ENCODE measurements at places on chromosomes 13 and 19.

- no peak overlapping the region for H3K4me3 ChIP-seq
- no peaks in the 10 kb centered on the region for H3K4me1 ChIP-seq
- H3K27me3 ChIP-seq, result peaks cover 33% of the 10 kb centered on the region
- H3K36me3 ChIP-seq, result no peaks in the 10 kb centered on the region
- no peak for DNase-seq
These were observed 157.2 kb upstream of the OBI1 start for GRCh38 chr13:78816154-78816553.

- H3K36me3 ChIP-seq, result peaks cover 21% of the 10 kb centered on the region
- H3K27me3 ChIP-seq, result no peaks in the 10 kb centered on the region
- H3K4me1 ChIP-seq, result peaks cover 9% of the 10 kb centered on the region
- no peak for DNase-seq
These were observed 8.9 kb downstream of the KHSRP start for GRCh38 chr19:6415591-6416190.

GRCh38 chr13:29508876-29509252 is 86.6 kb downstream of the SLC7A1 start:
- H3K4me1 ChIP-seq, result peaks cover 12% of the 10 kb centered on the region
- DNase-seq, result no peak
- peaks cover 5% of the 10 kb centered on the region for H3K36me3 ChIP-seq
- no peak overlapping the region for H3K27ac ChIP-seq
- no peak overlapping the region for H3K4me3 ChIP-seq
- peaks cover 23% of the 10 kb centered on the region for H3K27me3 ChIP-seq

GRCh38 chr19:51771376-51772130 is 10.6 kb downstream of the FPR2 start:
- H3K36me3 ChIP-seq, result no peaks in the 10 kb centered on the region
- peaks cover 5% of the 10 kb centered on the region for H3K27me3 ChIP-seq
- no peak for DNase-seq
- H3K4me3 ChIP-seq, result no peak overlapping the region
- no peak overlapping the region for H3K27ac ChIP-seq
- H3K4me1 ChIP-seq, result no peaks in the 10 kb centered on the region

GRCh38 chr13:40784540-40784939 is 4.9 kb upstream of the SLC25A15 start:
- no peaks in the 10 kb centered on the region for H3K27me3 ChIP-seq
- H3K36me3 ChIP-seq, result no peaks in the 10 kb centered on the region
- H3K4me1 ChIP-seq, result peaks cover 2% of the 10 kb centered on the region
- no peak overlapping the region for H3K27ac ChIP-seq
- DNase-seq, result no peak
- no peak overlapping the region for H3K4me3 ChIP-seq

DNA sequence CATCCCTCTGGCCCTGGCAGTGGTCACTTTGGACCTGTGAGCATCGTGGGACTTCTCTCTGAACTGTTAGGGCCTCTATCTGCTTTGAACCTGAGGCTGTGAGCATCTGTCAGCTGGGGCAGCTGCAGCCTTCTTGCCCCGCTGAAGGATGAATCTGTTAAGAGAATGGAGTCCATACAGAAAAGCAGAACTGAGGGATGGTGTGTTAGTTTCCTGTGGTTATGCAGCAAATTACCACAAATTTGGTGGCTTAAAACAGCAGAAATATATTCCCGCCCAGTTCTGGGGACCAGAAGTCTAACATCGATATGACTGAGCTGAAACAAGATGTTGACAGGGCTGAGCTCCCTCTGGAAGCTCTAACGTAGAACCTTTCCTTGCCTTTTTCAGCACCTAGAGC is 1.6 kb upstream of the ZNF497 start:
- no peak for DNase-seq
- no peak overlapping the region for H3K27ac ChIP-seq
- peak overlapping the region; percentile 31 for H3K4me3 ChIP-seq

DNA sequence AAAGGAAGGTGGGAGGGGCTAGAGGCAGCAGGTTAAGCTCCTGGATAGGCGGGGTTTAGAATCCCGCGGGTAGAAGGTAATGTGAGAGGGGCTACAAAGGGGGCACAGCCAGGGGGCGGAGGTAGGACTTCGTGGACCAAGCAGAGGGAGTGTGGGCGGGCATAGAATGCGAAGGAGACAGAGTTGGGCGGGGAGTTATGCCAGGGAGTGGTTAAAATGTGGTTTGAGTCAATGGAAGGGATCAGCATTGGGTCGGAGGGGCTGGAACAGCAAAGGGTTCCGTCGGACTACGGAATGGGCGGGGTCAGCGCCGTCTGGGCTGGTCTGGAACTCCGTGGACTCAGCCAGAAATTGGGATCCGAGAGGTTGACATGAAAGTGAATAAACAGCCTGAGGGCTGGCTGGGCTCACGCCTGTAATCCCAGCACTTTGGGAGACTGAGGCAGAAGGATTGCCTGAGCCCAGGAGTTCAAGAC is 3.0 kb downstream of the LTBP4 start:
- peaks cover 67% of the 10 kb centered on the region for H3K27me3 ChIP-seq
- H3K4me1 ChIP-seq, result peaks cover 43% of the 10 kb centered on the region
- peak overlapping the region; percentile 67 for H3K4me3 ChIP-seq
- DNase-seq, result no peak
- H3K27ac ChIP-seq, result peak overlapping the region; percentile 92
- H3K36me3 ChIP-seq, result no peaks in the 10 kb centered on the region

DNA sequence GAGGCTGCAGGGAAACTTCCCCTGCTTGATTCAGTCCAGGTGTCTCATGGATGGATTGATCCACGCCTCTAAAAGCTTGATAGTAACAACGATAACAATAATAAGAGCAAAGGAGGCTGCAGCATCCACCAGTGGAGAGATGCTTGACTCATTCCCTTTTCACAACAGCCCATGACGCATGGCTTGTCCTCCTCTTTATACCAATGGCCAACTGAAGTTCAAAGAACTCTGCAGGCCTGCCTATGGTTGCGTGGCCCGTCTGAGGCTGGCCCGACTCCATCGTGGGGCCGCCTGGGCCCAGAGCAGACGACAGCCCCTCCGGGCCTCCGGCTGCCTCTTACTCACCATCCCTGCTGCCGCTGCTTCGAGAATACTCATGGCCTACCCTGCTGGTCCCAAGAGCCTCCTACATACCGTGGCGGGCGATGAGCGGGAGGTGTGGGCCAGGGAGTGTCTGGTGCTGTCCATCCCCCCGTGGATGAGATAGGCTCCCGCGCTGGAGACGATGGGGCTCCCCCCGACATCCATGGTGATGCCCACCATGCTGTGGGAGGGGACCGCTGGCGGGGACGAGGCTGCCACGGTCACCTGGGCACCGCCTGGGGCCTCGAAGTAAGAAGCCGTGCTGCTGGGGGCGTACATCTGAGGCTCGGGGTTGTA is 61.8 kb upstream of the RANBP3 start:
- no peaks in the 10 kb centered on the region for H3K4me1 ChIP-seq
- no peak overlapping the region for H3K4me3 ChIP-seq
- peaks cover 5% of the 10 kb centered on the region for H3K36me3 ChIP-seq
- no peak overlapping the region for H3K27ac ChIP-seq

DNA sequence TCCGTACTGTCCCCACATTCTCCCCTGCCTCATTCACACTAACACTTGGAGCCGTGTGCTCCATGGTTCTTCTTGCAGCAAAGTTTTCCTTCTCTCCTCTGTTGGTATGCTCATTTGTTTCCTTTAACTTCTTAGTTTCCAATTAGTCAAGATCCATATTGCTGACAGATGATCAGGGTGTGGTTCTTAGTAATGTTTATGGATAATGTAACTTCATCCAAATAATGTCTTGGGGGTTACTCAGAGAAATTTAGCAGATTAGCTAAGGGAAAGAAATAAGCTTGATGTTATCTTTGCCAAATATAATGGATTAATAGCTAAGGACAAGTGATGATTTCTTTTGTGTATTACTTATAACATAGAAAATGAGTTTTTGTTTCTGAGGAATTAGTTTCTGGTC is 174.4 kb downstream of the NUFIP1 start:
- H3K36me3 ChIP-seq, result no peaks in the 10 kb centered on the region
- peak overlapping the region; percentile 33 for H3K27ac ChIP-seq
- peaks cover 31% of the 10 kb centered on the region for H3K4me1 ChIP-seq
- no peak for DNase-seq
- no peak overlapping the region for H3K4me3 ChIP-seq
- no peaks in the 10 kb centered on the region for H3K27me3 ChIP-seq

DNA sequence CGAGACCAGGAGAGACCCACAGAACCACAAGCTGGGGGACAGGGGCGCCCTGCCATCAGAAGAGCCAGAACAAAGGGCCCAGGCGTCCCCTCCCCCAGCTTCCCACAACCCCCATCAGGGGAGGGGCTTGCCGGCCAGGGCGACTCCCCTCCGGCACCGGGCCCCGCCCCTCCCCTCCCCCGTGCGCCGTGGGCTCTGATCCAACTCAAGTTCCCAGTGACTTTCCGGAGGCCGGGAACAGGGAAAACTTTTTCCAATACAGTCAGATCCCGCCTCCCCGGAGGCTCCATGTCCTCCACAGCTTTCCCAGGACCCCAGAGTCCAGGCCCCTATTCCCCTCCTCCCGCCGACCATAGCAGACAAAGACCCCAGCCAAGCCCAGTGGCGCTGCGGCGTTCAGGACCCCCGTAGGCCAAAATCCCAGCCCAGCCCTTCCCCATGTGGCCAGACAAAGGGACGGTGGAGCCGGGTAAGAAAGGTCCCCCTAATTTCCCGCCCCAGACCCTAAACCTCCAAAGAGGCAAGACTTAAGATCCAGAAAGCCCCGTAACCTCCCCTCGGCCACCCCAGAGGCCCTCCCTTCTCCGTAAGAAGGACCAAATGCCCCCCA is 673 bp downstream of the TEAD2 start:
- peak; percentile 75 for DNase-seq
- H3K27ac ChIP-seq, result no peak overlapping the region
- no peaks in the 10 kb centered on the region for H3K27me3 ChIP-seq
- H3K4me3 ChIP-seq, result no peak overlapping the region
- peaks cover 17% of the 10 kb centered on the region for H3K36me3 ChIP-seq

GRCh38 chr19:38744874-38745273 is 600 bp upstream of the CAPN12 start:
- H3K4me3 ChIP-seq, result no peak overlapping the region
- H3K27me3 ChIP-seq, result no peaks in the 10 kb centered on the region
- no peaks in the 10 kb centered on the region for H3K36me3 ChIP-seq
- DNase-seq, result no peak

DNA sequence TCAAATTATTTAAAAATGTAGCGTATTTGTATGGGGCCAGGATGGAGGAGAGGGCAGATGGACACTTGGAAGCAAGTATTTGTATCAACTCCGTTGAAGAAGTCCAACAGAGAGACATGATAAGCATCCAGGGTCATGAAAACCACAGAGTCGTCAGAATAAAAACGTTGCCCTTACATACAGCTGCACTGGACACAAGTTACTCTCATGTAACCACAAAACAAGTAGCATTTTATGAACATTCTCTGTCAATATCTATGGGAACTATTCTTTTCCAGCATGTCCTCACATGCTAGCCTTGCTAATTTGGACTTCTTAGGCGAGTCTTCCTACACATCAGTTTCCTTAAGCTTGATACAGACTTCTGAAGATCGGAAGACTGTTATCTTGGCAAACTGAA is 35.0 kb downstream of the EFNB2 start:
- H3K4me3 ChIP-seq, result no peak overlapping the region
- H3K36me3 ChIP-seq, result peaks cover 23% of the 10 kb centered on the region
- DNase-seq, result no peak
- no peaks in the 10 kb centered on the region for H3K27me3 ChIP-seq
- H3K4me1 ChIP-seq, result peaks cover 87% of the 10 kb centered on the region
- H3K27ac ChIP-seq, result peak overlapping the region; percentile 37

DNA sequence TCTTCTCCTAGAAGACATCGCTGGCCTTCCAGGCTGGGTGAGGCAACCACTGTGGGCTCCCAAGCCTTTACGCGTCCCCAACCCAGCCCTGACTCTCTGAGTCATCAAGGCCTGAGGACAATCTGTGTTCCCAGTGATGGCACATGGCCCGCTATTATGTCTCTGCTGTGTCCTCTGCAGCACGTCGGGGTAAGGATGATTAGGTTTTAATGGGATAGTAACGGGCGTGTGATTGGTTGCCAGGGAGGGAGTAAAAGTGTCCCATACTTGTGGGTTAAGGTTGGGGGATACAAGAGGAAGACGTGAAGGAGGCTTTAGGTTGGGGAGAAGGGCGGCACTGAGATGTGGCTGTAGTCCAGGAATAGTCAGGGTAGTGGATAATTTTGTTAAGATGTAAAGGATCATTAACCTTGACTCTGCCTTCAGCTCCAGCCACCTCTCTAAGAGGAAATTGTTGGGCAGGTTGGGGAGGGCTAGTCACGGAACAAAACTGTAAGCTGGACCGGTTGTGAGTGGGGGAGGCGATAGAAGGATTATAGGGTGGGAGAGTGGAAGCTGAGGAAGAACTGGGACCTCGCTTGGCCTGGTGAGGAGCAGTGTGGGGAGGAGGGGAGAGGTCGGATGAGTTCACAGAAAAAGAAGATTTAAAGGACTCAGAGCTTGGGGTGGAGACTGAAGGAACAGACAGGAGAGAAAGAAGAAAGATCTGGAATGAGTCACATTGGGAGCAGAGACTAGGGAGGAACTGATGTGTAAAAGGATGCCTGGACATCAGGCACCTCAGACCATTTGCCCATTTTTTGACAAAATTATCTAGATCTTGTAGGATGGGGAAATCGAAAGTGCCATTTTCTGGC is 27.9 kb upstream of the IGFL1 start:
- H3K27ac ChIP-seq, result no peak overlapping the region
- H3K4me1 ChIP-seq, result peaks cover 2% of the 10 kb centered on the region
- no peak for DNase-seq
- H3K36me3 ChIP-seq, result no peaks in the 10 kb centered on the region
- H3K27me3 ChIP-seq, result peaks cover 5% of the 10 kb centered on the region
- no peak overlapping the region for H3K4me3 ChIP-seq

DNA sequence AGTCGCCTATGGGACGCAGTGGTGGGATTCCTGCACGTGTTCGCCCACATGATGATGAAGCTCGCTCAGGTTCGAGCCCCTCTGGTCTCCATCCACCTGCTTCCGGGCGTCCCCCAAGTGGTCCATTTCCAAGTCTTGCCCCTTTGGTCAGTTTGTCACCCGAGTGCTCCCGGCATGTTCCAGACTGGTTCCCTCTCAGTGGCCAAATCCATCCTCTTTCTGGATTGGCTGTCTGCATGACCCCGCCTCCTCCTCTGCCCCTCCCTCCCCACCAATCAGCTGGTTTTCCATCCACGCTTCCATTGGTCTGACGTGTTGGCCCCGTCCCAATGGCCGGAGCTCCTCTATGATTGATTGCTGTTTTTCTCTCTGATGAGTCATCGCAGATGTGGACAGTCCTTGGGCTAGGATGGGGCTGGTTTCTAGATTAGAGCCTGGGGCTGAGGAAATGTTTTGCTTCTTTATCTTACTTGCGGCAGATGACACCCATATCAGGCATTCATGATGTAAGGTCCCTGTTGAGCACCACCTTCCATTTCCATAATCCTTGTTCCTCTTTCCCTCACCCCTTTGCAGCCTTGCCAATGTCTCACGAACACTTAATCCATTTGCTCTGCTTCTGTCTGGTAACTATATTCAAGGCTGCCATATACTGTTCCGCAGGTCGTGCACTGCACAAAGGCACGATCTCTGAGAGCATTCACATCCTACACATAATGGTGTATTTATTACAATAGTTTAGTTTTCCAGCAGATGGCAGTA is 73.8 kb downstream of the MAP4K1 start:
- H3K36me3 ChIP-seq, result no peaks in the 10 kb centered on the region
- peaks cover 10% of the 10 kb centered on the region for H3K4me1 ChIP-seq
- no peak for DNase-seq
- H3K27ac ChIP-seq, result no peak overlapping the region
- H3K27me3 ChIP-seq, result no peaks in the 10 kb centered on the region

- H3K27ac ChIP-seq, result peak overlapping the region; percentile 99
- no peaks in the 10 kb centered on the region for H3K27me3 ChIP-seq
- peak overlapping the region; percentile 97 for H3K4me3 ChIP-seq
- peaks cover 32% of the 10 kb centered on the region for H3K4me1 ChIP-seq
- DNase-seq, result no peak
These were observed 758 bp upstream of the ZNF888 start for GRCh38 chr19:52923778-52924593.

- H3K4me3 ChIP-seq, result peak overlapping the region; percentile 58
- H3K27me3 ChIP-seq, result peaks cover 43% of the 10 kb centered on the region
- H3K27ac ChIP-seq, result no peak overlapping the region
- peaks cover 2% of the 10 kb centered on the region for H3K4me1 ChIP-seq
These were observed 8.1 kb upstream of the ARRDC2 start for GRCh38 chr19:17999684-18000479.

Data from mesothelial cell of epicardium (in vitro differentiated cells).